Activated CD4-positive, alpha-beta T cell treated with anti-CD3 and anti-CD28 coated beads for 24 hours (primary cell): ENCODE measurements at places on chromosomes 11 and 22.

GRCh38 chr11:75547617-75548058 is 14.4 kb upstream of the SERPINH1 start:
- no peak for DNase-seq

GRCh38 chr11:66100272-66101065 is 30.4 kb downstream of the PACS1 start:
- peak; percentile 29 for DNase-seq

GRCh38 chr11:47161134-47161854 is 15.4 kb downstream of the ARFGAP2 start:
- DNase-seq = peak; percentile 39

- DNase-seq = peak; percentile 57
Observed at GRCh38 chr11:93543292-93543977, at the start of gene SMCO4. Gene SMCO4, minus strand, starts transcription at chr11:93543391. Its CDS starts 64,202 bp downstream, at chr11:93479189.
